ENCODE measurements at places on chromosomes 12 and 14. TPM values are rescaled to one million over a fixed set of nuclear protein-coding genes. Genes with fewer than 3 reads are reported as not detected.
A peak's percentile ranks its signal among the peaks of the same experiment; 100 is the strongest.

The ZDHHC22 gene
- total RNA-seq, result 0.12 TPM

The KRT77 gene
- total RNA-seq, result not detected

GRCh38 chr14:92439537-92440344, 73.8 kb upstream of the RIN3 start:
- DNase-seq, result peak; percentile 36
- no peak overlapping the region for H3K4me3 ChIP-seq
- H3K27ac ChIP-seq, result no peak overlapping the region
- H3K4me1 ChIP-seq, result peaks cover 24% of the 10 kb centered on the region
- H3K36me3 ChIP-seq, result no peaks in the 10 kb centered on the region

GRCh38 chr12:120102189-120103043, 14.1 kb downstream of the RAB35 start:
- H3K27ac ChIP-seq, result no peak overlapping the region
- no peaks in the 10 kb centered on the region for H3K27me3 ChIP-seq
- H3K4me3 ChIP-seq, result no peak overlapping the region
- H3K4me1 ChIP-seq, result no peaks in the 10 kb centered on the region
- no peak for DNase-seq
- H3K36me3 ChIP-seq, result peaks cover 82% of the 10 kb centered on the region

- peak overlapping the region; percentile 8 for H3K4me3 ChIP-seq
- DNase-seq, result peak; percentile 19
- H3K27me3 ChIP-seq, result no peaks in the 10 kb centered on the region
- no peaks in the 10 kb centered on the region for H3K36me3 ChIP-seq
- H3K4me1 ChIP-seq, result peaks cover 12% of the 10 kb centered on the region
Observed at GRCh38 chr12:24398605-24399004, 449.1 kb upstream of the SOX5 start.

GRCh38 chr12:6430124-6430989, 14.4 kb upstream of the CD27 start:
- no peak overlapping the region for H3K4me3 ChIP-seq
- no peaks in the 10 kb centered on the region for H3K36me3 ChIP-seq
- no peak overlapping the region for H3K27ac ChIP-seq
- no peak for DNase-seq
- no peaks in the 10 kb centered on the region for H3K27me3 ChIP-seq
